Activated naive CD4-positive, alpha-beta T cell treated with anti-CD3 and anti-CD28 coated beads, Interleukin-2, amount 50 U/mL, for 72 hours (primary cell): ENCODE measurements at places on chromosomes 5 and 9.

GRCh38 chr9:97979788-97980478, 3.2 kb upstream of the ANP32B start:
- no peak for DNase-seq

DNA sequence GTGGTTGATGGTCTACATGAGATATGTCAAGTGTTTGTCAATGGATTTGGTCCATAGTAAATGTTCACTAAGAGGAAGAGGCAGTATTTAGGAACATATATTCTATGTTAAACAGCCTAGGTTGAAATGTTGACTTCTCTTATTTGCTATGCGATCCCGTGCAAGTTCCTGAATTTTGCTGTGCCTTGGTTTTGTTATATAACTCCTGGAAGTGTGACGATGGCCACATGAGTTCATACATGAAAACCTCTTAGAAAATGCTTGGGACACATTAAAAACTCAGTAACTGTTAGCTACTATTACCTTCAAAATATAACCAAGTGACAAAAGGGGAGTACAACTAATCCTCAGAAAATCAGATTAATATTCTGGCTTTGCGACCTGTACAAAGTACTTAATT, 21.9 kb upstream of the FBXW2 start:
- no peak for DNase-seq

GRCh38 chr5:139725073-139725830, 70.4 kb upstream of the PSD2 start:
- no peak for DNase-seq

DNA sequence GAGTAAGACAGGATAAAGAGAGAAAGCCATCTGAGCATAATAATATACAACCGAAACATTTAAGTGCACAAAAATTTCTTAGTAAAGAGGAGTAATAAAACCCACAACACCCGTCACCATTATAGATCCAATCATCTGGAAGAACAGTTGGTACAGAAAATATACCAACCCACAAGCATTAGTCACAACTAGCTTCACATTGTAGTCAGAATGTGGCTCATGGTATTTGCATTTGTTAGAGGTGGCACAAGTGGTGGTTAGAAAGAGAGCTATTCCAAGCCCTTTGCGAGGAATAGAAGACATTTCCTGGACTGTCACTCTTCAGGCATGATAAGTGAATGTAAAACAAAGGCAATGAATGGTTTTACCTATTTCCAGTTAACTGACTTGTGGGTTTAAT, 677.5 kb upstream of the ST8SIA4 start:
- no peak for DNase-seq

DNA sequence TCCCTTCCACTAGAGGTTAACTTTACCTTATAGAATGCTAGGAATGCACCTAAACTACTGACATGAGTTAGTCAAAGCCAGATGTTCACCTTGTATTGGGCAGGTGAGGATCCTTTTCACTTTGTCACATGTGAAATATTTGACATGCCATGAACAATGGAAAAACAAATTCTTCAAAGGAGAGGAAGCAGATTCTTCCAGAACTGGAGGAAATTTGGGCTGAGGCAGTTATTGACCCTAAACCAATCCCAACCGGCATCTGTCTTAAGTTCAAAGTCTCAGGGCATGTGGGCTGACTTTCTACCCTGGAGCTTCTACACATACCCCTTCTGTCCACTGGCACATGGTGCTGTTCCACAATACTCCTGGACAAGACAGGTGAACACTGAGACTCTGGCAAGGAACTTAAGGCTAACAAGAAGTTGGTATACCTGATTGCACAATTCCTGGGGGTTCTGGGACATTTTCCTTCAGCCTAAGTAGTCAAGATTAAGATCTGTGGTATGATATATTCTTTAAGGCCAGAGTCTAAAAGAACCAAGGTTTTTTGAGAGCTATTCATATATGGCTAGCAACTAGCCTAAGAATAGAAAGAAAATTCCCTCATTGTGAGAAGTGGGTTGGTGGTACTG, 2.6 kb downstream of the VLDLR start:
- DNase-seq: no peak

DNA sequence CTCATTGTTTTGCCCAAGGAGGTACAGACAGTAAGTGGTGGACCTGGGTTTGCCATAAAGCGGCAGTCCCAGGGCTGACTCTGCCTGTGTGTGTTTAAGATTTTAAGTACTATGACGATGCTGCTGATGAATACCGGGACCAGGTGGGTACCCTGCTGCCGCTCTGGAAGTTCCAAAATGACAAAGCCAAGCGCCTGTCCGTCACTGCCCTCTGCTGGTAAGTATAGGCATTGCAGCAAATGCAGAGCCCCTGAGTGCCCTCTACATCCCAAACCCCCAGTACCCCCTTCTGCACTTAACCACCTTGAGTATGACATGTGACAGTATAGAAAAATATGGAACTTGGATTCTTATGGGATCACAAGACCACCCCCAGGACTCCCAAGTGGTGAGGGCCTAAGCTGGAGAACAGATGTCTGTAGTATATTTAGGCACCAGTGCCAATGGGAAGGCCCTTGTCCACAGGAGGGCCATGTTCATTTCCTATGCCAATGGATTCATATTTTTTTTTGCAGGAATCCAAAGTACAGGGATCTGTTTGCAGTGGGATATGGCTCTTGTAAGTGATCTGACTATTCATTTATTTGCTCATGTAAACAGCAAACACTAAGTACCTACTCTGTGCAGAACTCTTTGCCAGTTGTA, 22.0 kb downstream of the ENHO start:
- peak; percentile 66 for DNase-seq

- DNase-seq: no peak
These were observed 39.1 kb upstream of the MSH3 start for GRCh38 chr5:80615266-80615914.

DNA sequence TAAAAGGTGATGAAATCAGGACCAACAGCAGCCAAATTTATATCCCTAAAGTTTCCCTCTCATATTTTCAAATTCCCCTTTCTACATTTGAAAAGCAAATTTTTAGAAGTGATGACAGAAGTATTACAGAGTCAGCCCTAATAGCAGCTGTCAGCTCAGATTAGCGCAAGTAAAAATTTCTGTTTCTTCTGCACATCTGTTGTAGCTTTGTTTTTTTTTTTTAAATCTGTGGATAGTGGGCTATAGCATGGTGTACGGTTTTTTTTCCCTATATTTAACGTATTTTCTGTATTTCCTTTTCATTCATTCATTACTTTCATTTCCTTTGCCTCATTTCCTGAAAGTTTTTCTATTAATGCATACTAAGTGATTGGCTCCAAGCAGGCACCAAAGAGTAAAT, 99.1 kb downstream of the MACIR start:
- no peak for DNase-seq

DNA sequence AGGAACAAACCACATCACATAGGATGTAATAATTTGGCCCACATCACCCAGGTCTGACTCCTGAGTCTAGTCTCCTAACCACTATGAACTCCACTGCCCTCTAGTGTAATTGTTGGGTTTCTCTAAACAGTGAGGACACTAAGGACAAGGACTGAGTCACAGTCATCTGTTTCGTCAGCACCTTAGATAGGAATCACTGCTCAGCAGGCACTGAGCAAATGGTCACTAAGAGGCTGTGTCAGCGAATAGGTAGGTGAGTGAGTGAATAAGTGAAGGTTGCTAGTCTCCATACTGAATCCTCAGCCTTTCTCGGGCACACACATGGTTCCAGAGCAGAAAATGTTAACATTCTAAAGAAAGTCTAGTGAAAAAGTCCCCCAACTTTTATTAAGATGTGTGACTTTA, 278.6 kb downstream of the SPOCK1 start:
- DNase-seq: no peak

DNA sequence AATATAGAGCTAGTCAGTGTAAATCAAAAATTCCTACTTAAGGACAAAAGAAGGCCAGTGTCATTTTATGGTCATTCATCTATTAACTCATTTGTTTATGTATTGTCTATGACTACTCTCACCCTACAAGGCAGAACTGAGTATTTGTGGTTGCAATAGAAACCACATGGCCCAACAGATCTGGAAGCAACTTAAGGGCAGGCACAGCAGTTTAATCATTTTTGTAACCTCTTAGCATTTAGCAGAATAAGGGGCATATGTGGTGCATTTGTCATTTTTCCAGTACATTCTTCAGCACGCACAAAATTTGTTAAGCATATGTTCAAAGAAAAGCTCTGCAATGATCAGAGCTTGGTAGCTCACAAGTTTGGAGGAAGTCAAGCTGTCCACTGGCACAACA, 1.1 kb downstream of the FKBP15 start:
- peak; percentile 14 for DNase-seq

GRCh38 chr9:131598121-131598520, 52.8 kb downstream of the PRRT1B start:
- DNase-seq: no peak

DNA sequence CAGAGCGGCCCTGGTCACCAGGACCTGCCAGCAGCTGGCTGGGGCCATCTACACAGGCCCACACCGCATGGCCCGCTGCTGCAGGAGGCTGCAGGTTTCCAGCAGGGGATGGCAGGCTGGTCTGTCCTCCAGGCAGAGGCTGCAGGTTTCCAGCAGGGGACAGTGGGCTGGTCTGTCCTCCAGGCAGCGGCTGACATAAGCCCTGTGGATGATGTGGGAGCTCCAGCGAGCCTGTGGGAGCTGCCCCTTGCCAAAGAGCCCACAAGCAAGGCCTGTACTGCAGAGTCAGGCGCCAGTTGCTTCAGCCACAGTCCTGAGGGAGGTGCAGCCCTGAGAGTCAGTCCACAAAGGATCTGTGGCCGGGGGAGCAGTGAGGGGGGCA, 18.5 kb downstream of the TPPP start:
- no peak for DNase-seq

DNA sequence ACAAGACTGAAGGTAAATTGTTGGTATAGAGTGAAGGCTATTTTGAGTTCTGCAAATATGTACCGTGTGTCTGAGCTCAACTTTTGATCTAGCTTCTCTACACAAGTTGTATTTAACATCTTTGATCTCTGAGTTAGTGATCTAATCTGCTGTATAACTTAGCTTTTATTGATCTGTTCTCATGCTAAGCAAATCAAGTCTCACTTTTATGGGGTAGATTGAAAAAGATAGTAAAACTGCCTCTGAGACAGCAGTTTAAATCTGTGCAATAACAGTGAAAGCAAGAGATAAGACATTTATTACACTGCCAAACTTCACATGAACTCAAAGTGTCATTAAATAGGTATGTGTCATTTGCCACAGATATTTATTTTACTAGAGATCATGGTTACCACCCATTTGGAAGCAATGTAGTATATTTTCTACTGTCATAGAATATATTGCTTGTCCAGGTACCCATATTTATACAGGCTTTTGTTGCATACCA, 477.3 kb downstream of the ISL1 start:
- DNase-seq: no peak

GRCh38 chr9:33166231-33167083, 679 bp downstream of the B4GALT1 start:
- DNase-seq: no peak

DNA sequence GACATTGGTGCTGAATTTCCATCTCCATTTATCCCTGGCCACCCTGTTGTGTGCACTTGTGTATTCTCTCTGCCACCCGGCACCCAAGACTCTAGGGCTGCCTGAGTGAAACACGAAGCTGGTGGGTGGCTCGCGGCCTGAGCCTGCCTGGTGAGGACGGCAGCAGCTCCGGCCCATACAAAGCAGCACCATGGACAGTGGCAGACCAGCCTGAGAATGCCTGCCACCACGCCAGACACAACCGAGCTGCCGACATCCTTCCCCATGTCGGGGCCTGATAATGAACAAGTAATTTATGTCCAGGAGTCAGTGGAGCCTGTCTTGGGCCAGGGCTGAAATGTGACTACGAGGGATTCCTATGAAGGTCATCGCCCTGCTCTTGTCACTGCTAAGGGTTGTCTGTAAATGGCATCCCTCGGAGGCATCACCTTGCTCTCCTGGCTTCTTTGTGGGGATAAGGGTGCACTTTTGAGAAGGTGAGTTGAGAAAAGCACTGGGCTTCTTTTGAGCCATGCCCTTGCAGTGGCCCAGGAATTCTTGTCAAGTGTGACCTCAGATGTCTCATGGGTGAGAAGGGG, 175.7 kb downstream of the MELK start:
- no peak for DNase-seq

DNA sequence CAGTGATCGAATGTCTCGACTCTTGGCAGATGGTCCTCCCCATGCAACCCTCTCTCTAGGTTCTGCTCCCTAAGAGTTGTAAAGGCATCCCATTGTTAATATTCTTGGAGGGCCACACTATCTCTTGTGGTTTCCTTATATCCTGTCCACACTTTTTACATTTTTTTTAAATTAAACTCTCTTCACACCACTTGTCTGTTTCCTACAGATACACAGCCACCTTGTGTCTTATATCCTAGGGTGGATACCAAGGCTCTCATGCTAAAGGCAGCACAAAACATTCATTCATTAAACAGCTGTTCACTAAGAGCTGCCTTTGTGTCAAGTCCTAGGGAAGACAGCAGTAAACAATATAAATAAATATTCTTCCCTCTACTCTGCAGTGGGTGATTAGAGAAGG, 60.5 kb upstream of the SHISAL2B start:
- DNase-seq: no peak

DNA sequence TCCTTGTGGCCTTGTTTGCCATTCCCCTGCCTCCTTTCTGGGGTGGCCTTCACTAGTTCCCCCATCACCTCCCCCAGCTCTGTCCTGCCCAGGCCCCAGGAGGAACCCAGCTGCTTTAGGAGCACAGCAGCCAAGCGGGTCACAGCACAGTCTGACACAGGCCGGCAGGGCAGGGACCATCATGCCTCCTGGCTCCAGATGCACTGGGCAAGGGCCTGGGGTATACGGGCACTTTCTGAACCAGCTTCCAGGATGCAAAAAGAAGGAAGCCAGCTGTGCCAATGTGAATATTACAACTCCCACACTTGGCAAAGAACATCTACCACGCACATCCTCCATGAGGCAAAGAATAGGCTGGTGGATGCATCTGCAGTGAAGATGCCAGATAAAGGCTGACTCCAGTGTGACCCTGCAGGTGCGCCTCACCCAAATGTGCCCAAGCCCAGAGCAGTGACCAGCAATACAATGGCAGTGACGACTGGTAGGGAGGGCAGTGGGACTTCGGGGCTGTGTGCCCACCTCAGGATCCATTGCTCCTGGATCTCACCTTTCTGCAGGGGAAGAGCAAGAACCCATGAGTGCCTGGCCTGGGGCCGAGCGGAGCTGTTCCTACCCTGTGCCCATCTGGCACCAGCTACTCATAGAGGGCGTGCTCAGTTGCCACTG, 6.3 kb upstream of the IL3 start:
- DNase-seq: peak; percentile 35

- DNase-seq: no peak
These were observed 111.1 kb downstream of the KCTD16 start for GRCh38 chr5:144281784-144282183.

DNA sequence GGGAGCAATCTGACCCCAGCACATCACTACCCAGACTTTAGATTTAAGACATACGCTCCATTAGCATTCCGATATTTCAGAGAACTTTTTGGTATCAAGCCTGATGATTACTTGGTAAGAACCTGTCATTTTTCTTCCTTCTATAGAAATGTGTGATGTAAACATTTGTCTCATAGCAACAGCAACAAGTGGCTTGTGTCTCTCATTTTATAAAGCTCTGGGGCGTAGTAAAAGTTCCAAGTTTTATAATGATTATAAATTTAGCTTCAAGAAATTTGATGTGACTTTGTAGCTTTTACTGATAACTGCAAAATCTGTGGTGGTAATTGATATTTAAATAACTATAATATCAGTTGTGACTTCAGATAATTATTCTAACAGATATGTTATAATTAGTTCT, 137.2 kb downstream of the PRKACG start:
- no peak for DNase-seq
